ENCODE measurements at places on chromosomes 1 and 21.

- no peak for DNase-seq
Measured at GRCh38 chr1:19071674-19072281, 115.3 kb upstream of the IFFO2 start.

GRCh38 chr1:5347726-5348125 lies 644.5 kb downstream of the NPHP4 start:
- DNase-seq, result no peak

DNA sequence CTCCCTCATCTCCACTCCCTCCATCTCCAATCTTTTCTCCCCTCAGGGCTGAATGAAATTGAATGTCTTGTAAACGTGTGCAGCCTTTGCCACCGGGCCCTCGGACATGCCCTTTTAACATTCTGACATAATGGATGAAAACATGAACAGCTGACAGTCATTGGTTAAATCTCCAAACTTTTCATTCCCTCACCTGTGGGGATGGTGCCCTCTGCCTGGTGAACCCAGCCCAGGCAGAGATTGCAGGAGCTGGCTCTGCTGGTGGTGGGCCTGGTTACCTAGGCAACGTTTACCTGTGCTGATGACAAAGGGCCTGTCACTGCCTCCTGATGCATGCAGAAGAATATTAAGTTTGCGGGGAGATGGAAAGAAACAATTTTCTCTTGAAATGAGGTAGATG lies 21.3 kb downstream of the ST6GALNAC3 start:
- no peak for DNase-seq

- DNase-seq, result no peak
Measured at GRCh38 chr21:46626975-46627501, 8.4 kb upstream of the PRMT2 start.

DNA sequence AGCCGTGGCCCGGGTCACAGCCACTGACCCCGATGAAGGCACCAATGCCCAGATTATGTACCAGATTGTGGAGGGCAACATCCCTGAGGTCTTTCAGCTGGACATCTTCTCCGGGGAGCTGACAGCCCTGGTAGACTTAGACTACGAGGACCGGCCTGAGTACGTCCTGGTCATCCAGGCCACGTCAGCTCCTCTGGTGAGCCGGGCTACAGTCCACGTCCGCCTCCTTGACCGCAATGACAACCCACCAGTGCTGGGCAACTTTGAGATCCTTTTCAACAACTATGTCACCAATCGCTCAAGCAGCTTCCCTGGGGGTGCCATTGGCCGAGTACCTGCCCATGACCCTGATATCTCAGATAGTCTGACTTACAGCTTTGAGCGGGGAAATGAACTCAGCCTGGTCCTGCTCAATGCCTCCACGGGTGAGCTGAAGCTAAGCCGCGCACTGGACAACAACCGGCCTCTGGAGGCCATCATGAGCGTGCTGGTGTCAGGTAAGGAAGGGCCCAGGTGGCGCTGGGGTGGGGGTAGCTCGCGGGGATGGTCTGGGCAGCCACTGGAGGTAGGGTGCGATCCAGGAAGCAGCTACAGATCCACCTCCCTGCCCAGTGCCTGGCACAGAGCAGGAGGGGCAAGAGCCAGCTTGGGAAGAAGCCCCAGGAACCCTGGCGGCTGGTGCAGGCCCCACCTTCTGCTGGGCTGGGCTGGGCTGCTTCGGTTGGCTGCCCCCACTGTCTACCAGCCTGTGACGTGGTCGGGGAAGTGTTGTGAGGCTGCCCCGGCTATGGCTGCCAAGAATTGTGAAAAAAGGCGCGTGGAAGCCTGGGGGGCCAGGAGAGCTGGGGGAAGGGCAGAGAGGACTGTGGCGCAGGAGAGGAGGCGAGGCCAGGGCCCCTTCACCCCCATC lies 3.8 kb downstream of the CELSR2 start:
- no peak for DNase-seq

- no peak for DNase-seq
Measured at GRCh38 chr1:208081972-208082371, 162.2 kb downstream of the PLXNA2 start.

- no peak for DNase-seq
Measured at GRCh38 chr1:248590055-248590454, 7.4 kb downstream of the OR2T10 start.

DNA sequence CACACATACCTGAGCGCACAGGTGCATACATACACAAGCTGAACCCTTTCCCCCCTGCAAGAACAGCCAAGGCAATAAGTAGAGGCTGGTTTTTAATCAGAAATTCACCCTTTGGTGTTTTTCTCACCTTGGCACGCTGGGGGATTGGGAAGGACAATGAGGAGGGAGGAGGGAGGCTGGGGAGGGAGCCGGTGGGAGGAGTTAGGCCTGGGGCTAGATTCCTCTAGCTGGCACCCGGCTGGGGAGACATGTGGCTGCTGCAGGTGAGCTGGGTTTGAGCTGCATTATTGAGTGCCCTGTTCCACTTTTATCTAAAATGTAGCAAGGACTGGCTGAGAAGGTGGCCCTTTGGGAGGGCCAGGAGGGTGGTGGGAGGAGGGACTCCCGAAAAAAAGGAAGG lies 97.8 kb upstream of the CSF3R start:
- DNase-seq, result no peak

DNA sequence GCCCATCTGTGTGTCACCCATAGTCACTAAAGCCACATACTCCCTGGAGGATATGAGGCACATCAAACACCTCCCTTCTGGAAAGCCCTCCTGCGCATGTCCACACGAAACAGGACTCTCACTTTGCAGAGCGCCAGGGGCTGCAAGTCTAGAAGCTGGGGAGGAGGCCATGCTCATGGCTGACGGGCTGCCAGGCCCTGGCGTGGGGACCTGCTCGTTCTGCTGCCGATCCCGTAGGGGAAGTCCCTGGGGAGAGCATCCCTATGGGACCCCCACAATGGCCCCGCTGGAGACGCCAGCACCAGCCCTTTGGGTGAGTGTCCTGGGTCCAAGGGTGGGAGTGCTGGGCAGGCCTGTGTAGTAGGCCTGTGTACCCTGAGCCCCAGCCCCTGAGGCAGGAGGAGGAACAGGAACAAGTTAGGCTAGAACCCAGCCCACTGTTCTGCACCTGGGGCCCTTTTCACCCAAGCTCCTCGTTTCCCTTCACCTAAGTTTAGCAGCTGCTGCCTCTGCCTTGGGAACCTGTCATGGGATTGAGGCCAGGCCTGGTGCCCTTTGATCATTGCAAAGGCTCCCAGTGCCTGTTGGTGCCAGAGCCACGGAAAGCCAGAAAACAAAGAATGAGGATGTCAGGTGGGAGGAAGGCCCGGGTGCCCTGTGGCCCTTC lies 9.9 kb downstream of the FAM3B start:
- DNase-seq, result no peak

DNA sequence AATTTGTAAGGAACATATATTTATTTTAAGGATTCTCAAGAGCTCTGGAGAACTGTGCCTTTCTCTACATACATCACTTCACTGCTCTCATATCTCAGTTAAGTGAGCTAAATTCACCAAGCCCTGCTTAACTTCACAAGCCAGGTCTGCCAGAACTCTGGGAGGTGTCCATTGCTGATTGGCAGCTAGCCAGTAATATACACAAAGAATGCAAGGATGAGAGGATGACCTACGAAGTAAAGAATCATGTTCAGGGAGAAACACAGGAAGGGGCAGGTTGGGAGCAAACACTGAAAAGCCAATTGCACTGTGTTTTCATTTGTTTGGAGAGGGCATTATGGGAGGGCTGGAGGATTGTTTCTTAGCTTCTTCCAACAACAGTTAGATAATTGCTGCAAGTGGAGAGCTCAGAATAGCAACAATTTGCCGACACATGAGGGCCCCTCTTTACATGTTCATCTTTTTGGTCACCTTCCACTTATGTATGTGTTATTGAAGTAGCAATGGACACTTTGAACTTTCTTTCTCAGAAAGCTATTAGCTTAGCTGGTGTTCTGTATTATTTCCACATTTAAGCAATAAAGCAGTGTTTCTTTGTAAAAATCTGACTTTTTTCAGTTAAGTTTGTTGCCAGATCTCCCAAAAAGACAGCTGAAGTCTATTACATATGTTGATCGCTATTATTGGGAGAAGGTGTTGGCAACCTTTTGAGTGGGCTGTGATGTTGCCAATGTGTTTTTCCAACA lies 254.8 kb downstream of the LTN1 start:
- DNase-seq, result no peak

- DNase-seq, result peak; percentile 74
Measured at GRCh38 chr1:202154766-202155477, 5.5 kb downstream of the PTPN7 start.

- no peak for DNase-seq
Measured at GRCh38 chr21:17925899-17926298, 106.7 kb upstream of the C21orf91 start.

DNA sequence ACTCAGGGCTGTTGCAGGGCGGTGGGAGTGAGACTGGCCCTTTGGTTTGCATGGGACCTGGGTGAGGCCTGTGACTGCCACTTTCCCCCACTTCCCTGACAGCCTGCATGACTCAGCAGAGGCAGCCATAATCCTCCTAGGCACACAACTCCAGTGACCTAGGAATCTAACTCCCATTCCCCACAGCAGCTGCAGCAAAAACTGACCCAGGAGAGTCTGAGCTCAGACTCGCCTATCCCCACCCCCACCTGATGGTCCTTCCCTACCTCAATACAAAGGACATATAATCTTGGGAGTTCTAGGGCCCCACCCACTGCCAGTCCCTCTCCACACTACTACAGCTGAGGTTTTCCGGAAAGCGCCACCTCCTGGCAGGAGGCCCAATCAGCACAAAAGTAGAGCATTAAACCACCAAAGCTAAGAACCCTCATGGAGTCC lies 26.7 kb downstream of the NDC1 start:
- DNase-seq, result no peak

DNA sequence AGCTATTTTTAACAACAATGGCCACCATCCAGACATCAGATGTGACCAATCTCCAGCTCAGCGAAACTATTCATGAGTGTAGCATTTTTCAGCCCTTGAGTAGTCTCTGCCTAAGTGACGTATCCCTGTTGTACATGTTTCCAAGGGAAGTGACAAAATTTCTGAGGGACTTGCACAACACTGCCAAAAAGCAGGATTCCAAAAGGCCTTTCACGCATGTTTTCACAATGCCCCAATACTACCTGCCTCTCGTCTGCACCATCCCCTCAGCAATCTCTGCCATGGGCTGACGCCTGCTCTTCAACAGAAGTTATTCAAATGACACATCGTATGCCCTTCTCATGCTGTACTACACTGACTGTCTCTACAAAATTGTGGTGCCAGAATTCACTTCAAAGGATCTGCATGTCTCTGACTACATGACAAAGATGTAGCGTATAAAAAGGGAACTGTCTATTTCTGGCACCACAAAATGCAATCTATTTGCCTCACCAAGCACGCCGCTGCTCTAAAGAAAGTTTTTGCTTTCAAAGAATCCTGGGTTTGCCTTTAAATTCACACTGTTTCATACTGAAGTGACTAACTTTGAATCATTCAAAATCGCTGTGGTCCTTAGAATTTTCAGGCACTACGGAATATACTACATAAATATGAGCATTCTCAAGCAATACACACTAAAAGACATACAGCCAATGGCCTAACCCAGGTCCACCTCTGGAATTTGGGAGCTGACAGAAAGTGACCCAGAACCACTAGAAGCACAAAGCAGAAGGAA lies 32.9 kb downstream of the JAK1 start:
- DNase-seq, result no peak

GRCh38 chr21:37555672-37556261 lies 189.2 kb downstream of the DYRK1A start:
- DNase-seq, result no peak

All from activated CD8-positive, alpha-beta memory T cell treated with anti-CD3 and anti-CD28 coated beads, Interleukin-2, amount 10 ng/mL, durations not matched to agents 7 days and 5 days (primary cell).